ENCODE measurements at places on chromosomes 2 and 18. TPM values are rescaled to one million over a fixed set of nuclear protein-coding genes. Genes with fewer than 3 reads are reported as not detected.

The PAX3 gene
- not detected for total RNA-seq

The MGAT4A gene
- total RNA-seq = 23.0 TPM

The MAL gene
- not detected for total RNA-seq

The ADRA2B gene
- total RNA-seq = 4.6 TPM

The NEMP2 gene
- total RNA-seq = 5.7 TPM

The GKN1 gene
- not detected for total RNA-seq

The SPDYA gene
- total RNA-seq = 3.3 TPM

Data from subcutaneous adipose tissue (tissue), 4 donors.